Caki2 (cell line): ENCODE measurements at places on chromosomes 7 and 10.

- no peak for DNase-seq
These were observed 141.8 kb upstream of the NOBOX start for GRCh38 chr7:144545330-144545729.

GRCh38 chr10:47406870-47407691 lies 23.0 kb upstream of the ZNF488 start:
- DNase-seq, result peak; percentile 96

DNA sequence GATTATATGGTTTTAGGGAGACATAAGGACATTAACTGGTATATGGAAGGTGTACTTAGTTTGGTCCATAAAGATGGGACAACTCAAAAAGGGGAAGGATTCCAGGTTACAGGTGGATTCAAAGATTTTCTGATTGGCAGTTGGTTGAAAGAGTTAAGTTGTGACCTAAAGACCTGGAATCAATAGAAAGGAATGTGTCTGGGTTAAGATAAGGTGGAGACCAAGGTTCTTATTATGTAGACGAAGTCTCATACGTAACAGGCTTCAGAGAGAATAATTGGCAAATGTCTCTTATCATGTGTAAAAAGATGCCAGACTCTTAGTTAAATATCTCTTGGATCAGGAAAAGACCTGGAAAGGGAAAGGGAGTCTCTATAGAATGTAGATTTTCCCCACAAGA lies 1.0 kb upstream of the TRDMT1 start:
- no peak for DNase-seq

DNA sequence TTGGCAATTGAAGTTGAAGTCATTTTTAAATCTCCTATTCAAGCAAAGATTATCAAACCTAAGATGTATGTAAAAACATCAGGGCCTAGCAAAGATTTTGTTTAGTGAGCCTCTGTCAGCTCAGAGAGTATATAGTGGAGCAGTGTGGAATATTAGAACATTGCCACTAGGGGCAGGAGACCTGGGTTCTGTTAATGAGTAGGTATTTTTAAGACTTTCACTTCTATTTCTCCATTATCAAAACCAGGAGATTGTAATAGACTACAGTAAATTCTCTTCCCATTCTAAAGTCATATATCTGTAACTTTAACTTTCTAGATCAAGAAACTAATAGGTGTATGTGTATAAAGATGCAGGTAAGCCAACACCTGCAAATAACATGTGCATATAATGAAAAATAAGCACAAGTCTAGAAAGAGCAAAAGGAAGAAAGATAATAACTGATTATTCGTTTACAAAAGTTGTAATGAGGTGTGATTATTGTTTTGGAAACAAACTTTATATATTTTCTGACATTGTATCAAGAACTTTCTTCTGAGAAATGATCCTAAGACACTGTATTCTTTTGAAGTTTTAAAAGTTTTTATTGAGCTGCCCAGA lies 64.4 kb downstream of the KCND2 start:
- DNase-seq, result peak; percentile 6

- DNase-seq, result no peak
These were observed 52.4 kb upstream of the DLX6 start for GRCh38 chr7:96952974-96953391.

DNA sequence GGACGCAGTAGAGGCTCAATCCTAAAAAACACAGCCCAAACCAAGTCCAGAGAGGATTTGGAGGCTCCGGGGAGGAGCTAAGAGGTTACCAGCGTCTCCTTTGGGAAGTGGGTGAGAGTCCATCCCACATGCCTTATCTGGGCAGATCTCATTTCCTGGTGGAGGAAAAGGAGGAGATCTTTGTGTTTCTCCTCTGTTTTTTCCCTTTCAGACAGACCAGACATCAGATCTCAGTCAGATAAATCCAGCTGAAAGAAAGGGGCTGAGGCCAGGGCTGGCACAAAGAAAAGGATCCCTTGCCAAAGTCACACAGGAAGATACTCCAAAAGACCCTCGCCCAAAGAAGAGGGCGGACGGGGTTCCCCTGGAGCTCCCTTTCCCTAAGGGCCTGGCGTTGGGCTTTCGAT lies 58.3 kb upstream of the COMTD1 start:
- no peak for DNase-seq

DNA sequence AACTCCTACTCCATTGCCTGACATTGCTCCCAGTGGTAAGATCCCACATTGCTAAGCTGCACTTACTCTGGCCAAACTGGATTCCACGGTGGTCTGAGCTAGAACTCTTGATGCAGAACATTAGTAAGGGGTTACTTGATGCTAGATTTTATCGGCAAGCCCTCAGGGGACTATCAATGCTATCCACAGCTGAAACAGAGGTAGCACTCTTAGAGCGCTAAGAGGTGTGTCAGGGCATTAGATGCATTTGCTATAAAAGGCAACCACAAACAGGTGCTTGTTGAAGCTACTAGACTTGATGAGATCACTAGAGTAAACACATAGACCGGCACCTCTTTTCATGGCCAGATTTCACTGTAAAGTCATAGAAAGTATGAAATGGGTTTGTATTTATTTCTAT lies 116.3 kb downstream of the MDFIC start:
- no peak for DNase-seq

- no peak for DNase-seq
These were observed 378.9 kb downstream of the RPS24 start for GRCh38 chr10:78412605-78413004.

DNA sequence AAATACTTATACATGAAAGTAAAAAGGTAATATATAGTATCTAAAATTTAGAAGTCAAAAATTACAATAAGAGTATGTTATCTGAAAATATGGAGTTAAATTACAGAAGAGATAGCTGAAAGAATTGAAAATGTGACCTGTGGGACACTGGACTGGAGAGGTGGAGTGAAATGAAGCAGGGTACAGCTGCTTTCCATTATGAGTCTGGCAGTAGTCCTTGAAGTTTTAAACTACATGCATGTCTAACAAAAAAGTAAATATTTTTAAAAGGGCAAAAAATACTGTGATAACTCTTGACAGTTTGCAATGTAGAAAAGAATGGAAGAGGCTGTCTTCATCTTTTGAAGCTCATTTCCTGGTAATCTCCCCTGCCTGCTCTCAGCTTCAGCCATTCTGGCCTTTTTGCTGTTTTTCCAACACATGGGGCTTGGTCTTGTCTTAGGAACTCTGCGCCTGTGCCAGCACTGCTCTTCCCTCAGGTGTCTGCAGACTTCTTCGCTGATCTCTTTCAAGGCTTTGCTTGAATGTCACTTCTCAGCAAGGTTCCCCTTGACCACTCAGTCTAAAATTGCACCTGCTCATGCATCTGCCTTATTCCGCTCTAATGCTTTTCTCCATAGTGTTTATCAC lies 36.9 kb downstream of the PTPRZ1 start:
- DNase-seq, result no peak

GRCh38 chr10:109961174-109962001 lies 38.1 kb upstream of the XPNPEP1 start:
- no peak for DNase-seq

DNA sequence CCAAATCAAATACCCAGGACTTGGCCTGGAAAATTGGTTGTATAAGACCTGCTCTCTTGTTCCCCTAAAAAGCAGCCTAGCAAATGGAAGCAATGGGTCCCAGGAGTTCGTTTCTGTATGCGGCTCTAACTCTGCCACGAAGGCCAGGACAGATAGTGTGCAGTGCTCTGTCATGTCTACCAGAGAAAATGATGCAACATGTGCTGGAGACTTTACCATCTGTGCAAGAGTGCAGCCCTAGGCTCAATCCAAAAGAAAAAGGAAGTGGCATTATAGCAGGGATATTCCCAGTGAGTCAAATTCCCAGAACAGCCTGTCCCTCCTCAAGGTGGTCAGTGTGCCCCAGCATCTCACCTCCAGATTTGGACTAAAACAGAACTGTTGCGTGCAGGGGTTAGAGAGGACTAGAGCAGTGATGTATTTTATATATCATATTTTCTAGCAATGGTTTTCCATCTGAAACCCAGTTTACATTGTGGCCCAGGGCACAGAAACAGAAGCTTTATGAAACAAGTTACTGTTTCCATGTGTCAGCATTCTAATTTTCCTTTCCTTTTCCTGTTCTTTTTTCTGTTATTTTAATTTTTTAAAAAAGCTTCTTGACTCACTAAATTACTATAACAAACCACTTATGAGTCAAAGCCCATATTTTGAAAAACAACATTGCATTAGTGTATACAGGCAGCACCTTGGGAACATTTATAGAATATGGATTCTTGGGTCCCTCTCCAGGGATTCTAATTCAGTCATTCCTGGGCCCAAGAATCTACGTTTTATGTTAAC lies 311.2 kb downstream of the RNLS start:
- no peak for DNase-seq

DNA sequence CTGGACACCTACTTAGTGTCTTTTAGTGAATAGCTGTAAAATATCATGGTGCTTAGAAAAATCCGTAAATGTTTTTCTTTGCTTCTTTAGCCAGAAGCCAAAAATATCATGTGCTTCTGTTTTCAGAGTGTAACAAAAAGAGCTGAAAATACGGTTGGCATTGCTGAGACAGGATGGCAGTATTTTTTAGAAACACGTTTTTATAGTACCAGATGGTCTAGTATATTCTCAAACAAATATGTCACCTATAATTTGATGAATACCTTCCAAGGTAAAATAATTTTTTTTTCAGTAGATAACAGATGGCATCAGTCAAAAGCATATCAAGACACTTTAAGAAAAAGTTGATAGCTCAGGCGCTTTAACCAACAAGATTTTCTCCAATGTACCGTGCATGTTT lies 326.6 kb downstream of the PHF14 start:
- no peak for DNase-seq
